ENCODE measurements at places on chromosomes 4 and X. TPM values are rescaled to one million over a fixed set of nuclear protein-coding genes. Genes with fewer than 3 reads are reported as not detected.

The CFI gene
- total RNA-seq = 5.8 TPM

The PPA2 gene
- total RNA-seq = 71.3 TPM

The OGT gene
- 42.5 TPM for total RNA-seq

The FGFR3 gene
- total RNA-seq = 8.1 TPM

The COL4A6 gene
- total RNA-seq = 2.0 TPM

The OPRPN gene
- total RNA-seq = not detected

The DCAF12L2 gene
- 0.06 TPM for total RNA-seq

The PLXNA3 gene
- total RNA-seq = 14.6 TPM

The GSX2 gene
- total RNA-seq = not detected

Measured in epithelial cell of proximal tubule (primary cell).